Posterior vena cava (tissue), 2 donors: ENCODE measurements at places on chromosomes 7 and 10. TPM values are rescaled to one million over a fixed set of nuclear protein-coding genes. Genes with fewer than 3 reads are reported as not detected.

The SLC18A2 gene
- 0.81 TPM for total RNA-seq

The VAX1 gene
- not detected for total RNA-seq

The LRRC4 gene
- total RNA-seq = 7.3 TPM

The STAG3 gene
- total RNA-seq = 0.52 TPM

The CDC14C gene
- not detected for total RNA-seq

The SEMA3A gene
- 19.4 TPM for total RNA-seq

The SLC29A3 gene
- 3.5 TPM for total RNA-seq

The CLDN4 gene
- 0.97 TPM for total RNA-seq

The PIP gene
- not detected for total RNA-seq

The THNSL1 gene
- total RNA-seq = 1.9 TPM

The TUBB8 gene
- total RNA-seq = not detected

The GRID1 gene
- 4.4 TPM for total RNA-seq

The A1CF gene
- not detected for total RNA-seq

The CFTR gene
- not detected for total RNA-seq

The SUGCT gene
- 15.8 TPM for total RNA-seq

The MSMB gene
- not detected for total RNA-seq

The APBB1IP gene
- total RNA-seq = 8.4 TPM

The STK17A gene
- 21.1 TPM for total RNA-seq

The CAMK2B gene
- 1.2 TPM for total RNA-seq

The DDIT4 gene
- 208 TPM for total RNA-seq

The CALML5 gene
- not detected for total RNA-seq

The ATP6V0A4 gene
- not detected for total RNA-seq

The TMEM196 gene
- total RNA-seq = 1.6 TPM

The PALD1 gene
- total RNA-seq = 6.7 TPM

The GIMAP8 gene
- 12.9 TPM for total RNA-seq

The STEAP1B gene
- total RNA-seq = 2.5 TPM

The TET1 gene
- total RNA-seq = 4.3 TPM

The NAT16 gene
- total RNA-seq = not detected

The SRGN gene
- total RNA-seq = 138 TPM

The HMX3 gene
- total RNA-seq = not detected

The SLC26A5 gene
- total RNA-seq = not detected

The GJD4 gene
- total RNA-seq = not detected

The VKORC1L1 gene
- 20.6 TPM for total RNA-seq

The DNAJC12 gene
- 2.7 TPM for total RNA-seq

The EPO gene
- total RNA-seq = not detected

The NME8 gene
- 0.19 TPM for total RNA-seq

The MRLN gene
- 0.38 TPM for total RNA-seq

The ANKRD61 gene
- not detected for total RNA-seq

The CYP2C9 gene
- not detected for total RNA-seq

The CYP3A5 gene
- total RNA-seq = 0.62 TPM
